ENCODE measurements at places on chromosomes 16 and 17.

- no peak for DNase-seq
These were observed 38.9 kb downstream of the TRIM37 start for GRCh38 chr17:59067756-59068155.

GRCh38 chr17:81931557-81932332 lies 4.2 kb upstream of the MAFG start:
- DNase-seq, result no peak

DNA sequence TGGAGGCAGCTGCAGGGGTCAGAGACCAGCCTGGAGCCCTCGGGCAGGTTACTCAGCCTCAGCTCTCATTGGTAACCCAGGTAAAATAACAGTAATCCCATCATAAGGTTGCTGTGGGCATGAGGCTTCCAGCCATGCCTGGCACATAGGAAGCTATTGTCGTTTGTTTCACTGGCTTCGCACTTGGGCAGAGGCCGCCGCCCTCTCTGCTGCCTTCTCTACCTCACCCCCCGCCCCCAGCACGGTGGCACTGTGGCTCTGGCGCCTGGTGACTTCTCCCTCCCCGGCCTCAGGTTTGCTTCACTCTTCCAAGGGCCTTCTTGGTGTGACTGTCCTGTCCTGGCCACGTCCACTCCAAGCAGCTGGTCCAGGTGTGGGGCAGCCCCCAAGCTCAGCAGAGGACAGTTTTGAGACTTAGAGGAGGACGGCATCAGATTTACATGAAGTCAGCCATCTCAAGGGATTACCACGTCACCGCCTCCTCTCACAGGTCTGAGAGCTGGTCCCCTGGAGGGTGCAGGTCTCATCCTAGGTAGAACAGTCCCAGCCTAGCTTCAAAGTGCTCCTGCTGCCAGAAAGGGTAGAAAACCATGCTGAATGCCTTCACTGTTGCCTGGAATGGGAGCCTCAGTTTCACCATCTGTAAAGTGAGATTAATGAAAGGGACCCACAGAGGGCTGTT lies 34.8 kb downstream of the SREBF1 start:
- DNase-seq, result no peak

GRCh38 chr17:31481783-31482081 lies 90.3 kb downstream of the RAB11FIP4 start:
- no peak for DNase-seq

GRCh38 chr16:89349947-89350633 lies 132.6 kb downstream of the ZNF778 start:
- no peak for DNase-seq

GRCh38 chr17:4994081-4994595 lies 3.2 kb downstream of the INCA1 start:
- no peak for DNase-seq

DNA sequence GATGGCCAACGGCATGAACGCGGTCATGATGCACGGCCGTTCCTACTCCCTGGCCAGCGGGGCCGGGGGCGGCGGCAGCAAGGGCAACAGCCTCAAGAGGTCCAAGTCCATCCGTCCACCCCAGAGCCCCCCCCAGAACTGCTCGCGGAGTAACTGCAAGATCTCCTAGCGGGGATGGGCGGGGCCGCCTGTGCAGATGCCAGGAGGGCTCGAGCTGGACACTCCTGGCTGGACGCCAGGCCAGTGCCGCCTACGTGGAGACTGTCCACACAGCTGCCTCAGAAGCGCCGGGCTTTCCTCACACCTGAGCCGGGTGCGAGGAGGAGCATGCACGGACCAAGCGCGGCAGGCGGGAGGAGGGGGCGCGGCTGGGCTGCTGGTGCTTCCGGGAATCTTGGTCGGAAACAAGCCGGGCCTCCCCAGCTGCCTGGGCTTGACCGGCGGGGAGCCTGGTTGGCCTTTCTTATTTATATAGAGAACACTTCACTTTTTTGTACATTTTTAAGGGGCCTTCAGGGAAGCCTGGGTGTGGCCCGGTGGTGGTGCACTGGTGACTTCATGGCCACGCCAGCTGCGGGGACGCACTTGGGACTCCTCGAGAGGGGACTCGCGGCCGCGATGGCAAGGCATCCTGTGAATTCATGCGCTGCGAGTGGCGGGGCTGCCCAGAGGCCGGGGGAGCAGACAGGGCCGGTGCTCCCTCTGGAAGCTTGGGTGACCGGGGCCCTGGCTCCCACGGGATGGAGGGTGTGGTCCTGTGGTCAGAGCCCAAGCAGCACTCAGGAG lies 3.1 kb upstream of the WFIKKN1 start:
- DNase-seq, result no peak

GRCh38 chr17:4189280-4189679 lies 46.3 kb downstream of the CYB5D2 start:
- DNase-seq, result no peak

DNA sequence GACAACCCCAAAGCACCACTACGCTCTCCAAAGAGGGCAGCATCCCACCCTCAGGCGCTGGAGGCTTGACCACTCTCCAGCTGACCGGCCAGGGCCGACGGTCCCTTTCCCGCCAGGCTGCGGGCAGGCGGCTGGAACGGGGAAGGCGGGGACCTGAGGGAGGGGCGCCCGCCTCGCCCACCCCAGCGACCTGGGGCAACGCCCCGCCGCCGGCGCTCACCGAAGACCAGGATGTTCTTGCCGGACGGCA lies 431 bp downstream of the DYNC1LI2 start:
- DNase-seq, result peak; percentile 4

DNA sequence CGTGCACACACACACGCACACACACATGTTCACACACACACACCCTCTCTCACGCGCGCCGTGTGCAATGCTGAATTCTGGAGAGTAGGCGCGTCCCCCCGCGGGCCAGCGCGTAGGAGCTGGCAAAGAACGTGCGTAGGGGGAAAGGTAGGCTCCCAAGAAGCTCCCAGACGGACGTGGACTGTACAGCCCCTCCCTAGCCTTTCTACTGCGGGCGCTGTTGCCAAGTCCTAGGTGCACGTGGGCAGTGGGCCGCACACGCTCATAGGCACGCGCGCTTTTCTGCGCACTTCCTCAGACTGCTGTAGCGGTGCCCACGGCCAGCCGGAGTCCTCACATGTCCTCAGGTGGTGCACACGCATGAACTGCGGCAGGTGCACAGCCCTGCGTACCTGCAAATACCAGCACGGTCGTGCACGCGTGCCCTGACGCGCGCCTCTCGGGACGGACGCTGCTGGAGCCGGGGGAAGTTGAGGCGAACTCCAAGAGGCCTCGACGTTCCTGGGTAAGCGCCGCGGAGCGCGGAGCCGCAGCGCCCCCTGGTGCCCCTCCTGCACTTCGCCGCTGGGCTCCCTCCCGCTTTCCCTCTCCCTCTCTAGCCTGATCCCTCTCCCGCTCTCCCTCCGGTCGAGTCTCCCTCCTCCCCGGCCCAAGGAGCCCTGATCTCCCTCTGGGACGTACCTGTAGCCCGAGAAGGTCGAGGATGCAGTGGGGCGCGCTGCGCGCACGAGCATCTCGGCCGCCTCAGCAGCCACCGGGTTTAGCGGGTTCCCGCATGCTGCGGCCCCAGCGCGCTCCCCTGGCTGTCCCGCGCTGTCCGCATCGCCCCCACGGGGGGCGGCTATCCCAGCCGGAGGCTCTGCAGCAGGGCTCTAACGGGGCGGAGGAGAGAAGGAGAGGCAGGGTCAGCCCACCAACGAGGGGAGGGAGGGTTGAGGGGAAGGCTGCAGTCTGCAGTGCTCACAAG lies 749 bp downstream of the GRIN2A start:
- no peak for DNase-seq

- DNase-seq, result no peak
These were observed 407 bp upstream of the TMEM94 start for GRCh38 chr17:75456039-75456416.

DNA sequence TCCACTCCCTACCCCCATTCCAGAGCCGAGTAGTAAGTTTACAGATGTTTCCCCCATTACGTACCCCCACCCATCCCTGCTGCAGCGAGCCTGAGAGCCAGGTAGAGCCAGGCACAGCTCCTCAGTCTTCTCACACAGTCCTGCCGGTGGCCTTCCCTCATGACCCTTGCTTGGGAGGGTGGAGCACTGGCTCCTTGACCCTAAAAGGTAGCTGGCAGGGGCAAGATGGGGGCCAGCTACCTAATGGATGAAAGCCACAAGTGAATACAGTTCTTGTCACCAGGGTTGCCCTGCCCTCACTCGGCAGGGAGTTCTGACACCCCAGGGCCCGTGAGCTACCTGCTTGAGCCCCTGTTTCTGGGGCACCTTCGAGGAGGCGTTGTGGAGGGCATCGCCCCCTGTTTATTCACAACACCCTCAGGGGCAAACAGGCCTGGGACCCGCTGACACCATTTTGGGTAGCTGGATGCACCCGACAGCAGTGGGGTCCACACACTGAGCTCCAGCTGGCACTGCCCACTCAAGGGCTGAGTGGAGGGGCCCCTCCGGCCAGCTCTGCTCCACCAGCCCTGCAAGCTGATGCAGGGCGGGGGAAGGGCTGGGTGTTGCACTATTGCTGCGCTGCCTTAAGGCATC lies 22.2 kb downstream of the ADAM11 start:
- DNase-seq, result no peak

DNA sequence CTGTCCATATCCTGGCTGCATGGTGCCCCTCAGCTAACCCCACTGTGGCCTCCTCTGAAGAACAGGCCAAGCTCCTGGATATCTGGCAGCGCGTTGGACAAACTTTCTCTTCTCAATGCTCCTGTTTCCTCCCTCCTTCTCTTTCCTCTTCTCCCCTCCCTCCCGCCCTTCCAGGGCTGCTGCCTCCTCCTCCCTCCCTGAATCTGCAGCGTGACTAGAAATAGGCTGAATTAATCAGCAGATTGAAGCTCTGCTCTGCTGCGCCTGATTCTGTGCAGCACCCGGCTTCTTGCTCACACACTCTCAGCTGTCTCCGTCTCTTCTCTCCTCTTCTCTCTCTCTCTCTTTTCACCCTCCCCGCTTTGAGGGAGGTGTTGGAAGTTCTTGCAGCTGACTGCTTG lies 19.8 kb downstream of the TMEM94 start:
- no peak for DNase-seq

Measured in T-helper 9 cell (primary cell).